ENCODE measurements at places on chromosomes 1 and 21.
A peak's percentile ranks its signal among the peaks of the same experiment; 100 is the strongest.

GRCh38 chr1:208880433-208881100 lies 636.4 kb upstream of the PLXNA2 start:
- no peak for DNase-seq
- no peaks in the 10 kb centered on the region for H3K4me1 ChIP-seq
- no peaks in the 10 kb centered on the region for H3K36me3 ChIP-seq
- no peaks in the 10 kb centered on the region for H3K27me3 ChIP-seq
- no peak overlapping the region for H3K27ac ChIP-seq

GRCh38 chr21:23083242-23083641 lies 2085.0 kb downstream of the NCAM2 start:
- H3K27ac ChIP-seq, result no peak overlapping the region
- H3K4me1 ChIP-seq, result no peaks in the 10 kb centered on the region
- H3K27me3 ChIP-seq, result no peaks in the 10 kb centered on the region
- DNase-seq, result no peak

GRCh38 chr1:67522001-67522441 lies 91.8 kb upstream of the SERBP1 start:
- no peak for DNase-seq
- H3K36me3 ChIP-seq, result no peaks in the 10 kb centered on the region
- no peak overlapping the region for H3K27ac ChIP-seq
- no peaks in the 10 kb centered on the region for H3K27me3 ChIP-seq
- no peaks in the 10 kb centered on the region for H3K4me1 ChIP-seq

- H3K4me3 ChIP-seq, result no peak overlapping the region
- no peak overlapping the region for H3K27ac ChIP-seq
- peaks cover 3% of the 10 kb centered on the region for H3K4me1 ChIP-seq
These were observed 1.0 kb upstream of the NIBAN1 start for GRCh38 chr1:184975208-184975870.

DNA sequence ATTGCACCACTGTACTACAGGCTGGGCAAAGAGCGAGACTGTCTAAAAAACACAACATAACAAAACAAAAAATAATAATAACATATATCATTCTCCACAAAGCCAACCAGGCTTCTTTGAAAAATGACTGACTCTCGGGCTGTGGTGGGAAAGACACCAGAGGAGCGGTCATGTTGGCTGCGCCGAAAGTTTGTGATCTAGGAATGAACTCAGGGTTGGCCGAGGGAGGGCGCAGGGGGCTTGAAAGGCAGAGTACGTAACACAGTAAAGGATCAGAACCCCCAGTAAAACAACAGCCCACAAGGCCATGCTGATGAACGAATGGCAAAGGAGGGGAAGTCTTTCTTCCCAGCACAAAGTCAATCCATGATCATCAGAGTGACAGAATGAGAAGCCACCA lies 4.7 kb downstream of the SLC35E2B start:
- DNase-seq, result no peak
- H3K36me3 ChIP-seq, result no peaks in the 10 kb centered on the region
- H3K27ac ChIP-seq, result no peak overlapping the region
- no peaks in the 10 kb centered on the region for H3K27me3 ChIP-seq
- H3K4me3 ChIP-seq, result no peak overlapping the region

DNA sequence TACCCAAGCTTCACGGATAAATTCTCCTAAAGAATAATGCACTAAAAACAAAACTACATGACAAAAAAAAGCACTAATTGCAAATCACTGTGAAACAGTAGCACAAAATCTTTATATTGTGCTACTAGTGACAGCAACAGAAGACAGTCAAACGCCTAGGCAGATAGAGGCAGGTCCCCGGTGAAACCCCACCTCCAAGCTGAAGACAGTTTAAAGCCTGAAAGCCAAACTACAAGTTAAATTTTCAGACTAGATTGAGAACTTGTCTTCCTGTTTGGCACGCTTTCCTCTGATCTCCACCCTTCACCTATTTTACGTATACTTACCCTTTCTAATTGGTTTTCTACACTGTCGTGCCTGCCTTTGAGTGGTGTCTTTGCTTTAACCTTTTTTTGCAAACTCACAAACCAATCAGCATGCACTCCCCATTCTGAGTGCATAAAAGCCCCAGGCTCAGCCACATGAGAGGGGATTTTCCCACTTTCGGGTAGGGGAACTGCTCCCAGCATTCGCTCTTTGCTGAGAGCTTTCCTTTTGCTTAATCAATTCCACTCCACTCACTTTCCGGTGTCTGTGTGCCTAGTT lies 3.6 kb upstream of the BACH1 start:
- no peak overlapping the region for H3K4me3 ChIP-seq
- no peaks in the 10 kb centered on the region for H3K27me3 ChIP-seq
- no peak for DNase-seq
- peaks cover 4% of the 10 kb centered on the region for H3K4me1 ChIP-seq
- no peaks in the 10 kb centered on the region for H3K36me3 ChIP-seq

DNA sequence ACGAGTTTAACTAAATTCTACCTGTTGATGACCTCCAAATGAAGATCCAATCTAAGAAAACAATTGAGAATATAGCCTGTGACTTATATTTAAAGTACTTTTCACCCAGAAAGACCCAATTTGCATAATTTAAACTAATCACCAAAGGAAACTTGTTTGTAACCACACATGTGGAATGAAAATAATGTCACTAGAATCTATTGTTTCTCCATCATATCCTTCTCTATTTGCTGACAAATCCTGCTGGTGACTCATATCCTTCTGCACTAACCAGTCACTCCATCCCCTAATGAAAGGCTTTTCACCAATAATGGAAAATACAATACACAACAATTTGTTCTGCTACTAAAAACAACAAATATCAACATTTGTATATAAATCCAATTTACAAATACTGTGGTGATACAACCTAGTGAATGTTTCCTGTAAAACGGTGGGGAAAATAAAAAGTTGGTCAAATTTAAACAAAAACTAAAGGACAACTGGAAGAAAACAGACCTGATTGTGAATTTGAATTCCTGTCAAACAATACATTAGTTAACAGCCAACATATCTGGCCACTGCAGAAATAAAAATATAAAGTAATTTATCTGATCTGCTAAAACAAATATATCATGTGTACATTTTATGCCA lies 6.5 kb downstream of the PTP4A2 start:
- H3K27ac ChIP-seq, result no peak overlapping the region
- DNase-seq, result no peak
- no peak overlapping the region for H3K4me3 ChIP-seq
- H3K4me1 ChIP-seq, result peaks cover 11% of the 10 kb centered on the region
- peaks cover 3% of the 10 kb centered on the region for H3K36me3 ChIP-seq

DNA sequence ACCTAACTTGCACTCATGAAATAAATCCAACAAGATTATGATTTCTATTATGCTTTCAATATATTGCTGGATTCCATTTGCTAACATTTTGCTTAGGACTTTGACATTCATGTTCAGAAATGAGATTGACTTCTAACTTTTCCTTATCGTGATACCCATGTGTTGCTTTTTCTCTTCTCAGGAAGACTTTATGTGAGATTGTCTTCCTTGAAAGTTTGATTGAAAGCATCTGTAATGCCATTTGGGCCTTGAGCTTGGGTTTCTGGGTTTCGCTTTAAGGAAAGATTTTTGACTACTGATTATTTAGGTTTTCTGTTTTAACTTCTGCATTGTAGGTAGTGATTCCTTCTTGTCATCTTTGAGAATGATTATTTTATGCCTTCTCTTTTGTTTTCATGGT lies 27.8 kb downstream of the AGMAT start:
- H3K27me3 ChIP-seq, result no peaks in the 10 kb centered on the region
- DNase-seq, result no peak
- H3K27ac ChIP-seq, result no peak overlapping the region
- peaks cover 7% of the 10 kb centered on the region for H3K36me3 ChIP-seq
- H3K4me1 ChIP-seq, result no peaks in the 10 kb centered on the region

GRCh38 chr1:113517983-113518382 lies 127.7 kb downstream of the MAGI3 start:
- DNase-seq, result no peak
- no peaks in the 10 kb centered on the region for H3K36me3 ChIP-seq
- H3K27ac ChIP-seq, result no peak overlapping the region
- no peaks in the 10 kb centered on the region for H3K4me1 ChIP-seq
- no peak overlapping the region for H3K4me3 ChIP-seq
- no peaks in the 10 kb centered on the region for H3K27me3 ChIP-seq

DNA sequence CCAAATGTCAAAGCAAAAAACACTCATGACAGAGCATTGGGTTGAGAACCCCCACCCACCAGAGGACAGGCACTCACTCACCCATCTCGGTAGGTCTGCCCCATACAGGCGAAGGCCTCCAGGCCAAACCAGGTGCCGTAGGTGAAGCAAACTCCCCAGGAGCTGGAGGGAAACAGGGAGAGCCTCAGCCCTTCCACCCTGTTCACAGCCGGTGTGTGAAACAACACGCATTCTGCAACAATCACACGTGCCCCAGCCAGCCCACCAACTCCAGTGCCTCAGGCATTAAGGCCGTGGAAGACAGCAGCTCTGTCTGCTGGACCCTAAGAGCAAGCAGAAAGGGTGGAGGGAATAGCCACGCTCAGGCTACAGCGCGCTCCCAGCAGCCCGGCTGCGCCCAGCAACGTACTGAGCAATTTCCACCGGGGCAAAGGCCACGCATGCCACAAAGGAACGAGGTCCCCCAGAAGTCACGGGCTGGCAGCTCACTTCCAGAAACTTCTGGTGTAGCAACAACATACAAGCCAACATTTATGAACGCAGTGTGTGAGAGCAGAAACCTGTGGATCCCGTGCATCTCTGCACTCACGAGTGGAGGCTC lies 11.4 kb upstream of the SPATC1L start:
- peaks cover 7% of the 10 kb centered on the region for H3K4me1 ChIP-seq
- DNase-seq, result no peak
- H3K36me3 ChIP-seq, result peaks cover 98% of the 10 kb centered on the region
- H3K27me3 ChIP-seq, result no peaks in the 10 kb centered on the region
- no peak overlapping the region for H3K27ac ChIP-seq
- no peak overlapping the region for H3K4me3 ChIP-seq

GRCh38 chr21:45988366-45989347 lies 7.1 kb downstream of the COL6A1 start:
- peaks cover 68% of the 10 kb centered on the region for H3K36me3 ChIP-seq
- no peak for DNase-seq
- no peak overlapping the region for H3K4me3 ChIP-seq
- no peak overlapping the region for H3K27ac ChIP-seq
- no peaks in the 10 kb centered on the region for H3K4me1 ChIP-seq

DNA sequence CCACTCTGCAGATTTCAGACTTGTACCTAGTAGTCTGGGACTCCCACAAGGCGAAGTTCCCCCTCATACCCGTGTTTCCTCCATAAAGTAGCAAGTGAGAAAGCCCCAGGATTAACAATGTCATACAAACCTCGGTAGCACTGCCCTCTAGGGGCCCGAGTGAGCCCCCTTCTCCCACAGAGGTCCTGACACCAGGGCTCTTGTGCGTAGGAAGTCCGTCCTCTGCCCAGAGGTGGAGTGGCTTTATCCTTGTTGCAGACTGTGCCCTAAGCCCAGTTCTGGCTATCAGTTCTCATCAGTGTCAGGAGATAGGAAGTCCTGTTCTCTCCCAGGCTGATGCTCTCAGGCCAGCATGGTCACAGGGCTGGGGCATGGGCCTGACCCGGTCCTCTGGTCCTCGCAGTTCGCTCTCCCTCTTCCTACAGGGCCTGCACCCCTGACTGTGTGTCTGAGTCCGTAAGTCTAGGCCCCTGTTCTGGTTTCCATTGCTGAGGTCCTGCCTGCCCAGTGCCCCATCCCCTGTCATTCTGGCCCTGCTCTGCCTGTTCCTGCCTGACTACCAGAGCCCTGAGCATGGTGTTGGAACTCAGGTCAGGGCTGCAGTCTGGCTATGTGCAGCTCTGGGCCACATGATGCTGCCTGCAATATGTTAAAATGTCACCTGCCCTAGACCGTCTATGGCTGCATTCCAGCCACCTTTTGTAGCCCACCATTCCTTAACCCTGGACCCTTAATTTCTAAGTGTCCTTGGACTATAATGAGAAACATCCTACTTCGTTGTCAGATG lies 285.6 kb downstream of the ASTN1 start:
- peak overlapping the region; percentile 38 for H3K4me3 ChIP-seq
- H3K27me3 ChIP-seq, result no peaks in the 10 kb centered on the region
- no peak for DNase-seq
- peaks cover 3% of the 10 kb centered on the region for H3K4me1 ChIP-seq

DNA sequence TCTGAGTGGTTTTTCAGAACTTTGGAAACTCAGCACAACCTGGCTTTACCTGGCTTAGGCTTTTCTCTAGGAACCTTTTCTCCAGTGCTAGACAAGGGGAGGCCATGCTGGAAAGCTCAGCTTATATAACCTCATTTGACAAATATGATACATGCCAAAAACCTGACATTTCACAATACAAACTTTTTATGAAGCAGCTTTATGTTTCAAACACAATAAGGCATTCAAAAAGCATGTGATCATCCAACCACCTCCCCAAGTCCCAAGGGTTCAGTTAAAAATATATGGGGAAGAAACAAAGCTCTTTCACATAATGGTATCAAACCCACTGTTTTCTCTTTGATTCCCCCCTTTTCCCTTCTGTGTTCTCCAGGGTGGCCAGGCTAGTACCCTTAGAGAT lies 63.7 kb downstream of the ZC3H11B start:
- DNase-seq, result no peak
- H3K4me3 ChIP-seq, result no peak overlapping the region
- no peak overlapping the region for H3K27ac ChIP-seq
- H3K27me3 ChIP-seq, result no peaks in the 10 kb centered on the region
- no peaks in the 10 kb centered on the region for H3K36me3 ChIP-seq

- no peaks in the 10 kb centered on the region for H3K27me3 ChIP-seq
- peaks cover 6% of the 10 kb centered on the region for H3K4me1 ChIP-seq
- H3K4me3 ChIP-seq, result no peak overlapping the region
These were observed 63.9 kb downstream of the CAPN2 start for GRCh38 chr1:223776075-223776814.

DNA sequence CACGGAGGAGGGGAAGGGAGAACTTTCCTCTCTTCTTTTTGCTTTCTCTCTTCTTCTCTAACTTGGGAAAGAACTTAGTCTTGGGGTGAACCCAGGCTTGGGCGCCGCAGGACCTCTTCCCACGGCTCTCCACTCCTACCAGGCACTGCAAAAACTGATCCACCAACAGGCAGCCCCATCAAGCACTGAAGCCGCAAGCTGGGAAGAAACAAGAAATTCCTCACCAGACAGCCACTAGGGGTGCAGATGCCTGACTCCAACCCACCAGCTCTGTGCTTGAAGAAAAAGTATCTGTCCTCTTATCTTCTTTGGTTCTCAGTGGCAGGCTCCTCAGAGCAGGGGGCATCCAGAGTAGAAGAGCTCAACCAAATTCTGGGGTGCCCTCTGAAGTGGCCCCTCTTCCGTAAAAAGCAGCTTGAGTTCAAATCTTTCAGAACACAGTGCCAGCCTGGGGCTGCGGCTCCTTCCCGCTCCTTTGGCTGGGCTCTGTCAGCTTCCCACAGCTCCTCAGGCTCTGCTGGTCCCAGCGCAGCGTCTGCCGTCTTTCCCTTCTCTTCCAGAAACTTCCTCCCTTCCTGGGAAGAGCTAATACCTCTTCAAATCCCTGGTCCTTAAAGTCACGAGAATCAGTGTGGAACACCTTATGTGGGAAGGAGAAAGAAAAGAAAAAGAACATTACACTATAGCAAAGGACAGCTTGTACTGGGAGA lies 2.4 kb downstream of the SLC41A1 start:
- H3K27me3 ChIP-seq, result no peaks in the 10 kb centered on the region
- peaks cover 8% of the 10 kb centered on the region for H3K36me3 ChIP-seq
- no peak overlapping the region for H3K4me3 ChIP-seq
- H3K27ac ChIP-seq, result no peak overlapping the region

All from neuronal stem cell (in vitro differentiated cells).